ENCODE measurements at places on chromosomes 5 and 9.

- no peak for DNase-seq
Measured at GRCh38 chr5:42626462-42626861, 130.2 kb upstream of the CCDC152 start.

- DNase-seq, result peak; percentile 28
Measured at GRCh38 chr9:33375238-33375840, 27.0 kb downstream of the AQP7 start.

- no peak for DNase-seq
Measured at GRCh38 chr5:177232358-177232757, 71.2 kb downstream of the RAB24 start.

GRCh38 chr9:216866-217265 is 2.2 kb downstream of the DOCK8 start:
- no peak for DNase-seq

GRCh38 chr9:16039988-16040761 is 487.3 kb downstream of the CCDC171 start:
- peak; percentile 7 for DNase-seq

DNA sequence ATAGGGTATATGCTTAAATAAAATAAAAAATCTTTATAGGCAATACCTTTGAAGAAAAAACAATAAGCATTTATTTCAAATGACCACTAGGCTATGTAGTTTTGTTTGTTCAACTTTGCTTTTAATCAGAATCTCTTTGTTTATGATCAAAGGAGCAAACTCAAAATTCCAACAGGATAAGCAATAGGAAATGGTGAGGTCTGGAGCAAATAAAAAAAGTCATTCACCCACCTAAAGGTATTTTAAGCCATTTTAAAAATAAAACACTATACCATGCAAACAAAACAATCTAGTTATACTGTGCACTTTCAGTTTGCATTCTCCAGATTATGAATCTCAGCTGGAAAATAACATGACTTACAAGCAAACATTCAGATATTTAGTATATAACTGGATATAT is 35.3 kb upstream of the CYFIP2 start:
- DNase-seq, result no peak

DNA sequence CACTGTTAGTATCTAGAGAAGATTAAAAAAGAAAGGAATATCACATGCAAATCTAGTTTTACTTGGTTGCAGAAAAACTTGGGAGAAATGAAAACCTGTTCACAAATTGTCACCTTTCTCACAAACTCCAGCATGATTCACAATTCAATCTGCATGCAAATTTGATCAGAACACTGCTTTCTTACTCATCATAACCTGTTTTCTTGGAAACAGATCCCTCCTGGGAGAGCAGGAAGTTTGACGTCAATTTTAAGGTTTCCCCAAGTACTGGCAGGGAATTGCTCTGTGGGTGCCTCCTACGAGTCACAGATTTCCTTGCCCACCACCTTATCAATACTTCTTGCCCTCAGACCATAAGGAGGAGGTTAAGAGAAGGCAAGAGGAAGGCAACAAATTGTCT is 30.2 kb upstream of the HTR4 start:
- no peak for DNase-seq

- DNase-seq, result no peak
Measured at GRCh38 chr5:405421-405820, 37.6 kb upstream of the EXOC3 start.

DNA sequence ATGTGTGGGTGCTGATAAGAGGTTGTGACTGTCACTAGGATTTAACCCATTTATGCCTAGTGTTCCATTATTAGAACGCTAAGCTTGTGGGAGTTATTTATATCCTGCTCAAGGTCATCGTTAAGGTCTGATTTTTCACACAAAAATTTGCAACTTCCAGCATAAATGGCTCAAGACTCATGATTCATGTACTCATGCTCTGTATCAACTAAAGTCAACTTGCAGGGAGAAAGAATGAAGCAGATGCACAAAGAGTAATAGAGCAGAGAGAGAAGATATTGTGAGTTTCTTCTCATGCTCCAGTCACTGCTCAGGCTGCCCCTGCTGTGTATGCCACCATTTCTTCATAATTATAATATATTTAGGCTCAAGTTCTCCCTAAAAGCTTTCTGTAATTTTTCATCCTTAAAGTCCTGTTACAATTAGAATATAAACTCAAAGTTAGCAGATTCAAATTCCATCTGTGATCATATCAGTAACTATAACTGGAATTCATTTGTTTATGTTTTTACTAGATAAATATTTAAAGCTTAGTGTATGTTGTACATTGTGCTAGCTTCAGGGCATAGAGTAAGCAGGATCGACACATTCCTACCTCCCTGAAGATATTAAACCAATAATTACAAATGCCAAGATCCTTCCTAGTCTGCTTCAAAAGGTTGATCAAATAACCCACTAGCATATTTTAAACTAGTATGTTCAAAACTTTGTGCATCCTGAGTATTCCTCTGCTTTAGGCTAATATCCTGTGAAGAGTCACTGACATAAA is 136.7 kb downstream of the NUDT12 start:
- DNase-seq, result no peak

DNA sequence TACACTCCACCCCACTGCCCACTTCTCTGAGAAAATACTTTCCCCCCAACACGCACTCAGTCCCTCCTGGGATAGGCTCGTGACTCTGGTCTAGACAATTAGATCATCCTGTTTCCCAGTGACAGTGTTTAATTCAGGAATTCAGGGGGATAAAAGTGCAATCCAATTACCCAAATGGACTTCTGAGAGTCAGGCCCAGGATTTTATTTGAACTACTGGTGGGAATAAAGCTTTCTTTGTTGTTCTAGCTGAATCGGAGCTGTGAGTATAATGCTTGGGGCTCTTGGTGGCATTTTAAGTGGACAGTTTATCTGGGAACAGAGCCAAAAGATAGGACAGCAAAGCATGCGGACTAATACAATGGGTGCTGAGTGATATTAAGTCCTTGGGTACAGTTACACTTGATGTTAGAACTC is 683.3 kb downstream of the MAT2B start:
- DNase-seq, result peak; percentile 70

- no peak for DNase-seq
Measured at GRCh38 chr5:156947925-156948324, 15.1 kb downstream of the TIMD4 start.

GRCh38 chr9:77729177-77729576 is 81.1 kb upstream of the GNA14 start:
- DNase-seq, result no peak

DNA sequence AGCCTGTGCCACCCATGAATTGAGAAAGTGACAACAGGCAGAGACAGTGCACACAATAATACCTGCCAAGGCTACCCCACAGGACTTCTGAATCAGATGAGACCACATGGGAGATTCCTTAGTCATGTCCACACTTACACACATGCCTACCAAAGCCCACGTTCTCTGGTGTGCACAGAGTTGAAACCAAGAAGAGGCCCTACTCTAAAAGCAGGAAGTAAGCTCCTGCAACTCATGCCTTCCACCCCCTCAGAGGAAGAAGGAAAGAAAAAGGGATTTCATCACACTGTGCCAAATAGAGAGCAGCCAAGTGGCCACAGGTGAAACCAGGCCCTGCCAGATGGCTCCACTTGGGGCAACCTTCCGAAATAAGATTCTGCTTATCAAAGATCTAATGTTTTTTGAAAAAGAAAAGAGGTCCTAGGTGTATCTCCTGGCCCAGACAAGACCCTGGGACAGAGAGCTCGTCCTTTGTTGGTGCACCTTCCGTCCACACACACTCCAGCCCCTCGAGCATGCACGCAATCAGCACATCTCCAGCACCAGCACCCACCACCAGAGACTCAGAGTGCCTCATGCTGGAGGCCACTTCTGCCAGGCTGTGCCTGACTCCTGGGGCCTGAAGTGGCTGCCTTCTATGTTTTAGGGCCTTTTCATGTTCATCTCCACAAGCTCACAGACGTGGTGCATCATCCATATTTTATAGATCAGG is 114.6 kb upstream of the SPOCK1 start:
- no peak for DNase-seq

DNA sequence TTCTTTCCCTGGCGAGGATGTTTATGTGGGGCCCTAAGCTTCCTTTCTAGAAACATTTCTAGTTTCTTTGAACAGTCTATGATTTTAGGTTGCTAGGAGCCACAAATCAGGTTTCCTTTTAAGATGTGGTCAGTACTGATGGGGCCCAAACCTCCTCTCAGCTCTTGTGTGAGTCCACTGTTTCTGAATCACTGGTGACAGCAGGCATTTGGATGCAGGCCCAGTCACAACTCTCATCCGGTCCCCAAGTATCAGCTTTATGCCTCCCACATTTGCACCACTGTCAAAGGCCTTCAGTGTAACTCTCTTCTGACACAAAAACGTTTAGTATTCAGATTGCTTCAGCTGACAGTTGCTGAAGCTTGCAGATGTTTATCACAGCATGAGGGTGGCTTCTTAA is 7.8 kb downstream of the DMRT2 start:
- no peak for DNase-seq

- no peak for DNase-seq
Measured at GRCh38 chr5:2594701-2595100, 156.8 kb downstream of the IRX2 start.

GRCh38 chr9:84811751-84812074 is 142.2 kb downstream of the NTRK2 start:
- no peak for DNase-seq

DNA sequence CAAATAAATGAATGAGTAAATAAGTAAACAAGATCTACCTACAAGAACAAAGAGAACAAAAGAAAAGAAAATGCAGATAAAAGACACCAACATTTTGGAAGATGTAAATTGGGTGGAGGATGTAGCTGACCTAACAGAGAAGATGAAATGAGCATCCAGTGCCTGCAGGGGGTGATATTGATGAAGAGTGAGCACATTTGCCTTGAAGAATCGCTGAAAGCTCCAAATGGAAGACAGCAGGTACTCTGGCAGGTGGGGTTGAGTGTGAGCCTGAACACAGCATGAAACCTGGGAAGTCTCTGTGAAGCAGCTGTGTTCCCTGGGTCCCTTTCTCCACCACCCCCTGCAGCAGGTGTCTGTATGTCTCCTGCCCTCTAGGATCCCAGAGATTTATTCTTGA is 125.6 kb downstream of the NXNL2 start:
- DNase-seq, result peak; percentile 32

DNA sequence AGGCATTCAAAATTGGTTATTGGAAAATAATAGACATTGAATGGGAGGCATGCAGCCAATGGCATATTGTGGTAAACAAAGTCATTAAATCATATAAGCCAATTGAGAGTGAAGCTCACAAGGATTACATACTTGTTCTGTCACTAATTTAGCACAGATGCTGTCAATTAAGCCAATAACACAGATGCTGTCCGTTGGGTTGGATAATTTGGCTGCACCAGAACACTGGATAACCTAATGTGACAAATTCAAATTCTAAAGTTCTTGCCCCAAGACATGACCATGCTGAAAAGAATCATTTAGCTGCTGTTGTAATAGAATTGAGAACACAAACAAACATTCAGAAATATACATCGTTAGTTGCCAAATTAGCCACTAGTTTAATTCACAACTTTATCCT is 1796.4 kb downstream of the EFNA5 start:
- no peak for DNase-seq

DNA sequence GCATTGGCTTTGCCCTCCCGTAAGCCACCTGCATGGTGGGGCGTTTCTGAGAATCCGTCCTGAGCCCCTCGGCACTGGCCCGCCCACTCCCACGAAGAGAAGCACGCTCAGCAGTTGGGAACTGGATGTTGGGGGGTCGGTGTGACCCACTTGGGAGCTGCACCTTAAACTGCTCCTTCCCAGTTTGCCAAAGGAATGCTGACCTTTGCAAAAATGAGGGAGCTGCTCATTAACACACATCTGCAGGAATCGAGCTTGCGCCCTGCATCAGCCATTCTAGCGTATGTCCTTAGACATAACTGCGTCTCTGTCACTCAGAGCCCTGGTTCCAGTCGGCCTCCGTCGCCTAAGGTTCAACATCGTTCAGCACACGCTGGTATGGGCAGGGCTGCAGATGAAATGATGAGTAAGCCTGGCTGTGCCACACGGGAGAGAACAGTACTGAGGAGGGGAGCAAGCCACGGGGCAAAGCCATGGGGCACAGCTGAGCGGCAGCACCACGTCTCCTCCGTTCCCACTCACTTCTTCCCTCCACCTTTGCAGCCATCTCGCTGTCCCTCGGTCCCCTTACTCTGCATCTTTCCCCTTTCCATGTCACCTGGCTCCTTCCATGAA is 28.8 kb upstream of the NCS1 start:
- no peak for DNase-seq

- peak; percentile 28 for DNase-seq
Measured at GRCh38 chr5:78504704-78505677, 143.6 kb downstream of the LHFPL2 start.

- no peak for DNase-seq
Measured at GRCh38 chr5:32687499-32687831, 23.7 kb upstream of the NPR3 start.

DNA sequence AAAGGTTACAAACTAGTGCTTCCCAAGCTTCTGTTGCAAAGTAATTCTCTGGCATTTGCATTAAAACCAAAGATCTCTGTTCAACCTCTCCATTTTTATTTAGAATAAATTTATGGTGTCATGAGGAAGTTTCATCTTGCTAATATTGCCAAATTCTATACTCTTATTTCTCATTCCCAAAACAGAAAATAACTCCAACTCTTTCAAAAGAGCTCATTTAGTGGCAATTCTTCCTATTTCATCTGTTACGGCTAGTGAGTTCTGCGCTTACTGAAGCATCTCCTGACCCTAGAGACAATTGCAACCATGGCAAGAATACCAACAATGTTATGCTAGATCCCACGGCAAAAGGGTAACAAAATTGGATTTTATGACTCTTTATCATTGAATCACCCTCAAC is 97.0 kb downstream of the HINT1 start:
- DNase-seq, result no peak

DNA sequence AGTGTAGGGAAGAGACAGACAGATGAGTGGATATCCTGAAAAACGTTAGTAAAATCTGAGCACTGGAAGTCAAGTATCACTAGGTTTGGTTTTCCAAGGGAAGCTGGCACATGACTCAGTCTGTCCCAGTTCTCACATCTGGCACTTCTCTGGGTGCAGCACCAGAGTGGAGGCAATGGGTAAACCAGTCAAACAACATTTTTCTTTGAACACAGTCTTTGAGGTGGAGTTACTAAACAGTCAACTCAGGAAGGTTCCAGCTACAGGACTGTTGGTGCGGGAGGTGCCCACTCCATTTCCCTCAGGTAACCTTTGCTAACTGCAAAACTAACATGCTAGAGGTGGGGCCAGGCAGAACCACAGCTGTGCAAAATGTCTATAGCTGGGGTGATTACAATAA is 301.4 kb upstream of the RFX3 start:
- no peak for DNase-seq

GRCh38 chr5:131609774-131610173 is 25.3 kb downstream of the RAPGEF6 start:
- DNase-seq, result no peak

GRCh38 chr5:69271376-69271775 is 36.7 kb downstream of the CDK7 start:
- no peak for DNase-seq

DNA sequence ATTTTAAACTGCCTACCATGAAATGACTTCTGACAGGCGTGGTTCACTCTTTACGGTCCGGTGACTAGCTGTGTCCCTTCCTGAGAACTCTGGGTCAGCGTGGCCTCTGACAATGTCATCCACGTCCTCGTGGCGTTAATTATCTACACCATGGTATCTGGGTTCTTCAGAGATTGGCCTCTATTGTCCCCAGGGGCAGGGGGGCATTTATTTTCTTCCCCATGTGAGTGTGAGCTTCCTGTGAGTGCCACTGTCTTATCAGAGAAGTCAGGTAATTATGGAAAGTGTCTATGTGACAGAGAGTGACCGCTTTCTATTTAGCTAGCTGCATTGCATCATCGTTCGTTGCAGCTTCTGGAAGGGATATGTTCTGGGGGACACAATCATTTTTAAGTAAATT is 77.2 kb downstream of the FBXL7 start:
- DNase-seq, result no peak

All from HEK293T (cell line).